ENCODE measurements at places on chromosomes 16 and 17. TPM values are rescaled to one million over a fixed set of nuclear protein-coding genes. Genes with fewer than 3 reads are reported as not detected.

ERI2 gene
- 6.5 TPM for total RNA-seq

TPSD1 gene
- not detected for total RNA-seq

CCDC144A gene
- total RNA-seq, result 0.06 TPM

PAQR4 gene
- 15.9 TPM for total RNA-seq

C16orf74 gene
- 0.21 TPM for total RNA-seq

CASKIN2 gene
- 33.5 TPM for total RNA-seq

OR3A3 gene
- not detected for total RNA-seq

CMTM1 gene
- total RNA-seq, result not detected

CPHXL2 gene
- not detected for total RNA-seq

GNG13 gene
- total RNA-seq, result not detected

ST6GALNAC1 gene
- 1.2 TPM for total RNA-seq

DNAI2 gene
- total RNA-seq, result not detected

CCDC102A gene
- 1.7 TPM for total RNA-seq

C1QTNF8 gene
- not detected for total RNA-seq

SMIM5 gene
- not detected for total RNA-seq

GPR139 gene
- not detected for total RNA-seq

KRTAP3-2 gene
- total RNA-seq, result not detected

PRPSAP1 gene
- total RNA-seq, result 20.0 TPM

PRKCB gene
- total RNA-seq, result 0.83 TPM

SHISA6 gene
- 0.40 TPM for total RNA-seq

CDC42EP4 gene
- total RNA-seq, result 13.7 TPM

TAC4 gene
- total RNA-seq, result not detected

PPP1R27 gene
- total RNA-seq, result 976 TPM

MT1M gene
- total RNA-seq, result 288 TPM

DOC2A gene
- 0.11 TPM for total RNA-seq

MYH13 gene
- total RNA-seq, result 0.09 TPM

FZD2 gene
- total RNA-seq, result 0.28 TPM

RARA gene
- total RNA-seq, result 47.6 TPM

SULT1A2 gene
- 1.5 TPM for total RNA-seq

PITPNM3 gene
- 0.44 TPM for total RNA-seq

FLOT2 gene
- total RNA-seq, result 41.8 TPM

CA5A gene
- not detected for total RNA-seq

CCL2 gene
- total RNA-seq, result 6.1 TPM

GAS2L2 gene
- 0.27 TPM for total RNA-seq

ABCC12 gene
- 0.34 TPM for total RNA-seq

CCL1 gene
- total RNA-seq, result not detected

MT3 gene
- total RNA-seq, result 5.9 TPM

CCL16 gene
- total RNA-seq, result not detected

ABI3 gene
- total RNA-seq, result 2.5 TPM

FBXW10 gene
- total RNA-seq, result 0.15 TPM

DUS2 gene
- total RNA-seq, result 7.0 TPM

AATK gene
- 1.5 TPM for total RNA-seq

SEPTIN12 gene
- not detected for total RNA-seq

HES7 gene
- not detected for total RNA-seq

KRT12 gene
- total RNA-seq, result not detected

ARL5C gene
- total RNA-seq, result 0.15 TPM

NRN1L gene
- not detected for total RNA-seq

FNDC8 gene
- not detected for total RNA-seq

Measured in psoas muscle (tissue), 8 donors.